ENCODE measurements at places on chromosomes 2 and 18.

DNA sequence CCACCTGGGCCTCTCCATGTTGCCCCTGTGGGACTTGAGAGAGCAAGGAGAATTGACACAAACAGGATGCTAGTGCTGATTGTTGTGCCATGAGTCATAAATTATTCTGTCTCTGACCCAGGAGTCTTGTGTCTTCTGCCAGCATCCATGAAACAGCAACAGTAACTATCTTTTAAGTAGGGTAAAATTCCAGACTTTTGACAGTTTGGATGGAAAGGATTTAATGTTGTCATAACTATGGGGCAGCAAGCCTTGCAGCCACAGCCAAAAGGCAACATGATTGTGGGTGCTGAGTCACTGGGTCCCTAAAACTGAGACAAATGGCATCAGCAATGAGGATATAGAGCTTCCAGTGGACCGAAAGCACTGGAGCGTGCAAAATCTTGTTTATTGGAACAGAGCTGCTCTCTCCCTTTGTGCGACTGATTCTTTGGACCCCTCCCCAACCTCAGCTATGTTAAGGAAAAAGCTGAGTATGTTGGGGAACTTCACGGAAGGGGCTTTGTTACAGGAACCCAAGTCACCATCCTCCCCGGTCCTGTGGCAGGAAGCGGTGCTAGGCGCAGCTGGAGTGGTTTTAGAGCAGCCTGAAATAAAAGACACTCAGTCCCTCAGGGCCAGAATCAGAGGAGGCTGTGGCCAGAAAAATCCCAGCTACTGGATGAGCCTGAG lies 9.6 kb upstream of the ITPRIPL1 start:
- DNase-seq: no peak

- DNase-seq: no peak
These were observed 31.7 kb upstream of the ASPRV1 start for GRCh38 chr2:69993048-69993565.

DNA sequence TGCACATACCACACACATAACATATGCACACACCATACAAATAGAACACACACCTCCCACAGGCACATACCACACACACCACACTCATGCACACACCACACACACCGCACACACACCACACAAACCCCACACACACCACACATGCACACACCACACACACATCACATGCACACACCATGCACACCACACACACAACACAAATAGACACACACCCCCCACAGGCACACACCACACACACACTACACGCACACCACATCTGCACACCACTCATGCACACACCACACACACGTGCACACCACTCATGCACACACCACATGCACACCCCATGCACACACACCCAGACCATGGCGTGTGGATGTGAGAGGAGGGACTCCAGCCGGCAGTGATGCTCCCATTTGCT lies 161.7 kb upstream of the TPO start:
- no peak for DNase-seq

DNA sequence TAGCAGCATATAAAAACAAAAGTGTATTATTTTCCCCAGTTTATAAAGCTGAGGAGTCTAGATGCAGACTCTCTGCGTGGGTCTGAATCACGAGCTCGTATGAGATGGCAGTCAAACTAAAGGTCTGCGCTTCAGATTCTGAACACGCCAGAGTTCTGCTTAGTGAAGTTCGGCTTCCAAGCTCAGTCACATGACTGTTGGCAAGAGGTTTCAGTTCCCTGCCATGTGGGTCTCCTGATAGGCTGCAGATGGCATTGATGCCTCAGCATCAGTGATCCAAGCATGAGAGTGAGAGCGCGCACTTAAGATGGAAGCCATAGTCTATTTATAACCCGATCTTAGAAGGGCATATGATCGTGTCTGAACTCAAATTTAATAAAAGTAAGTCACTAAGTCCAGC lies 242.8 kb upstream of the DOK6 start:
- no peak for DNase-seq

DNA sequence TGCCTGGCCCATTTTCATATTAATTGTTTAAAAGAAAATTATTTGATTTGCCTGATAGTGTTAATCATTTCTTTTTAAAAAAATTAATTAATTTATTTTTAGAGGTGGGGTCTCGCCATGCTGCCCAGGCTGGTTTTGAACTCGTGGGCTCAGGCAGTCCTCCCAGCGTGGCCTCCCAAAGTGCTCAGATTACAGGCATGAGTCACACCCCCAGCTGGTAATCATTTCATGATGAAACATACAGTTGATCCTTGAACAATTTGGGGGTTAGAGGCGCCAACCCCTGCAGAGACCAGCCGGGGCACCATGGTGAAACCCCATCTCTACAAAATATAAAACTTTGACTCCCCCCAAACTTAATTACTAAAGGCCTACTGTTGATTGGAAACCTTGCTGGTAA lies 7.9 kb downstream of the GPN1 start:
- DNase-seq: no peak

- DNase-seq: no peak
These were observed 30.1 kb downstream of the SLC8A1 start for GRCh38 chr2:40421631-40422297.

DNA sequence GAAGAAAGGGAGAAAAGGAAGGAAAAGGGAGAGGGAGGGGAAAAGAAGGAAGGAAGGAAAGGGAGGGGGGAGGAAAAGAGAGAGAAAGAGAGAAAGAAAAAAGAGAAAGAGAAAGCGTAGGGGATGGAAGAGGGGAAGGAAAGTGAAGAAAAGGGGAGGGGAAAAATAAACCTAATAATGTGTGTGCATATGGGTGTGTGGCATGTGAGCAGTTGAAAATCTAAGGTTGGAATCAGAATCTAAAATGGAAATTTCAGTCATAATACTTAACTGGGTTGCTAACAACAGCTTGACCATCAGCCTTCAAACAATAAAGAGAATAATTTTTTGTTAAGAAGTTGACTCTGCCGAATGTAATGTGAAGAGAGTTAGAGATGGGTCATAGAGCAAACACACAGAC lies 407.9 kb upstream of the SLC14A2 start:
- DNase-seq: no peak

GRCh38 chr2:11457935-11458334 lies 8.0 kb downstream of the E2F6 start:
- DNase-seq: no peak

- DNase-seq: no peak
These were observed 98.2 kb downstream of the HIBCH start for GRCh38 chr2:190221429-190221828.

GRCh38 chr18:66513996-66514395 lies 89.9 kb downstream of the CDH19 start:
- DNase-seq: no peak

- no peak for DNase-seq
These were observed 53.4 kb downstream of the TPGS2 start for GRCh38 chr18:36775396-36775795.

DNA sequence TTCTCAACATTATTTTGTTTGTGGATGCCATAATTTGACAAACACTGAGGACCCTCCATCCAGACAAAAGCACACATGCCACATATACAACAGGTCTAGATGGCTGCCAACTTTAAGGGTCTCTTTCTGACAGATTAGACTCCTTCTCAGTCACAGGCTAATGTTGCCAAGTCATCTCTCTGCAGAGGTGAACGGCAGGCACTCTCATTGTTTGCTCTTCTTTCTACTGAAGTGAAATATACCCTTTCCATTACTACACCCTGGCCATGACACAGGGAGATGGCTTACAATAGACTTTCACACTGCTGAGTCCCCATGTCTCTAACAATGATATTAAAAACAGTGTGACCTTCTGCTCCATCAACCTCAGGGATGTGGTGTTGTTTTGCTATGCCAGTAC lies 47.5 kb upstream of the ZNF397 start:
- no peak for DNase-seq

DNA sequence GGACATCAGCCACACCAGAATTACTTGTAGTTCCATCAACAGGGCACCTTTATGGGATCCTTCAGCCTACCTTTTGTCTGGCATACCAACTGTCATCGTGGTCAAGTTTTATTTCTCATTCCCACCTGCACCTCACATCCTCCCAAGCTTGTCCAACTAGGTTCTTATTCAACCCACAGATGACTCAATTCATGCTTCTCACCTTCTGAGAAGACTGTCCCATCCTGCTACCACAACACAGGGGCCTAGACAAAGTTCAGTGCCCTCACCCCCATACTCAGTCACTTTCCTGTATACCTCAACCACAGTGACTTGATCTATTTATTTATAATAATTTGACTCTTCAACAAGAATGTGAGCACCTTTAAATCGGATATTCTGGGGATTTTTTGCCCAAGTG lies 114.4 kb upstream of the ACVR1C start:
- no peak for DNase-seq

DNA sequence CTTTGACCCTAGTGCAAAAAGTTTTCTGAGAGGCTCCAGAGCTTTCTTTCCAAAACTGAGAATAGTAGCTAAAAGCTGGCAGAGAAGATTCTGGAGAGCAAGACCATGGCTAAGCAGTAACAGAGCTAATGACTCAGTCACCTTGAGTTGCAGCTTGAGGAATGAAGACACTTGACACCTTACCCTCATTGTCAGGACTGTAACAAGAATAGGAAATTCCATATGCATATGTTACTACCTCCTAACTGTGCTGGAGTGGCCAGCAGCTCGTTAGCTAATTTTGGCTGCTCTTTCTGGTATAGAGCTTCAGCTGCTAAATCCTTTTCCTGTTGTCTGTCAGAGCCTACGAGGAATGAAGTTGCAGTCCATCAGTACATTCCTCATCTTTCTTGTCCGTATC lies 68.6 kb upstream of the LHCGR start:
- DNase-seq: no peak

DNA sequence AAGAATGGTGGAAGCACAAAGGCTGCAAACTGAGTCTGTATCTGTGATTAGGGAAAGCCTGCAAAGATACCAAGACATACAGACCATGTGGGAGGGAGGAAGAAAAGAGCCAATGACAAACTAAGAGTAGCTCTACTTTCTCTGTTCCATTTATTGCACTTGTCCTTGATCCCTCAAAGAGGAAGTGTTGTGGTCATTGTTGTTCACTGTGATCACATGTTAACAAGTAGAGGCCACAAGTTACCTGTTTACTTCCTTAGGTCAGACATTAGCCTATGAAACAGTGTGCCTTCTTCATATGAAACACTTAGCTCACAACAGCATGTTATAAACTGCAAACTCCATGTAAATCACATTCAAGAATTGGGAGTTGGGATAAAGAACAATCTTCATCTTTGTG lies 32.6 kb downstream of the MAP2 start:
- no peak for DNase-seq

- no peak for DNase-seq
These were observed 31.9 kb downstream of the SNORC start for GRCh38 chr2:232901736-232902578.

DNA sequence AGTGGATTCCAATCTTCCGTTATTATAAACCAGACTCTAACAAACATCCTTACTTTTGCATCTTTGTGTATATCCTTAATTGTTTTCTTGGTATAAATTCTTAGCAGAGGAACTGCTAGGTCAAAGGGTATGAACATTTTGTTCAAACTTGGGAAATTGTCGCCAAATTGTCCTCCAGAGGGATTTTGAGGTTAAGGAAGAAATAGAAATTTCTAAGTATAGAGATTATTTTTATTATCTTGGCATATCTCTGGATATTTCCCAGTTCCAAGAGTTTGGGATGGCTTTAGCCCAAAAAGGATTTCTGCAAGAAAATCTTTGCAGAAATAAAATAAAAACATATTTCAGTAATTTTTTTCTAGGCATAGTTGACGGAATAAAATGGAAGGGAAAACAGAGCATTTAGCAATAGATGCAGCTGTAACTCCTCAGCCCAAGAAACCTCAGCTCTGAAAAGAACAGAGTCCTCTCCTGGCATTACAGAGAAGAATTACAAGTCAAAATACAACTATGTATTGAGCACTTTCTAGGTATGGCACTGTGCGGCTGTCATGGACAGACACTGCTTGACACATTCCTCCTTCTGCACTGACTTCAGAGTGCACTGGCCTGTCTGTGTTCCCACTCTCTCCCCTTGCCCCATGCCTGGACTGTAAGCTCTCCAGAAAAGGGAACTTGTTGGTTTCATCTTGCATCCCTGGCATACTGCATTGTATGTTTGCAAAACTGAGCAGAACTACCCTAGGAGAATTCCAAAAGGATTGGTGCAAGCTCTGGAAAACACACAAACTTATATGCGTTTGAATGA lies 117.3 kb upstream of the STON1 start:
- DNase-seq: no peak

- DNase-seq: no peak
These were observed 83.7 kb upstream of the CTDP1 start for GRCh38 chr18:79595876-79596374.

- DNase-seq: no peak
These were observed 2.5 kb downstream of the ELOA2 start for GRCh38 chr18:47032945-47033344.

DNA sequence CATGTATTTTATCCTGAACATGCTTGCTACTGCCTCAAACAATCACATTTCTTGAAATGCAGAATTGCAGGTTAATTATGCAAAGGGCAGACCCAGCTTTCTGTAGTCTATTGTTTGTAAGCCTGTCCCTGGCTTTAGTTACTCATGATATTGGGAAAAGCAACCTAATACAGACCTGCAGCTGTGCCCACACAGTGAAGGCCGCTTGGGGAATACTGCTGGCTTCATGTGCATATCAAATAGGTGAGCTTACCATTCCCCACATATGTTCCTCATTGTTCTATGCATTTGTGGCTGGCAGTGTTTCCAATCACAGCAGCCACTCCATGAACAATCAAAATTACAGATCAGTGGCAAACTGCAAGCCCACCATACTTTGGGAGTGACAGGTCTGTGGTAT lies 186.3 kb downstream of the TMEM163 start:
- no peak for DNase-seq
